ENCODE measurements at places on chromosomes 13 and 19.

DNA sequence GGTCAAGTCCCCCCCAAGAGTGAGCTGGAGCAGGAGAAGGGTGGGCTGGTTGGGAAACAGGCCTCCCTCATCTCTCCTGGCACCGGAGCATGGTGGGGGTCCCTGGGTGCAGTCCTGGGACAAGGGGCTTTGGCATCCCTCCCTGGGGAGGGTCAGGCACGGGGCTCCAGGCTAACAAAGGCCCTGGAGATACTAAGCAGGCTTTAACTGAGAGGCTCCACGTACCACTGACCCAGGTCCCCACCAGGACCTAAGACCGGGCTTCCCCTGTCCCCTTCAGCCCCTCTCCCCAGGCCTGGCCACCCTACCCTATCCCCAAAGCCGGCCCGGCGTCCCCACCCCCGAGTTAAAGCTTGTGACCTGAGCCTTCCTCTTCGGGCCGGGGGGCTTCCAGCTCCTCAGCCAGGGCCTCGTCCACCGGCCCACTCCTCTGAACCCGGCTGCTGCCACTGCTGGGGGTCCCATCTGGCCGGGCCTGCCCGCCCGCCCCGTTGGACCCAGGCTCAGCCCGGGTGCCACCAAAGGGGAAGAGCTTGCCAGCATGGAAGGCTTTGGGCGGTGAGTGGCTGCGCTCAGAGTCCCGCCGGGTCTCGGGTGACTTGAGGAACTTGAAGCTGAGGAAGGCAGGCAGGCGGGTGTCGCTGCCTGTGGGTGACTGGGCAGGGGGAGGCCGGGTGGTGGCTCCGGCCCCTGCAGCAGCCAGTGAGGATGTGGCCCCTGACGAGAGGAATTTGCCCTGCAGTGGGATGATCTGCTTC lies 10.1 kb downstream of the ANO8 start:
- DNase-seq = no peak

- DNase-seq = no peak
Measured at GRCh38 chr19:52099497-52100138, 4.1 kb upstream of the ZNF841 start.

DNA sequence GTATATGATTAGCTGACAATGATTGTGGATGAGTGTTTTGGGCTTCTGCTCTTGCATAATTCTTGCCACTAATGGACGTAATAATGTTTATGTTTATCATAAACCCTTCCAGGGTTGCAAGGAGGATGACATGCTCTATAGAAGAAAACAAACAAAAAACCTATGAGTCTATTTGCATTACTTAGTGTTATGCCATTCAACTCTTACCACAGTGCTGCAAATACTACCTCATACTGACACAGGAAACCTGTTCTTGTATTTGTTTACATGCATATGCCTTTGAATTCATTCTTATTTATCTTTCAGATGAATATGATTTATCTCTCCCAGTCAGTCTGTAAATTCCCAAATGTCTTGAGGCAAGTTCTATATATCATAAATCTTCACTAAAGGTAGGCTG lies 39.6 kb upstream of the FREM2 start:
- DNase-seq = no peak

- no peak for DNase-seq
Measured at GRCh38 chr19:44839276-44839675, 6.8 kb upstream of the NECTIN2 start.

DNA sequence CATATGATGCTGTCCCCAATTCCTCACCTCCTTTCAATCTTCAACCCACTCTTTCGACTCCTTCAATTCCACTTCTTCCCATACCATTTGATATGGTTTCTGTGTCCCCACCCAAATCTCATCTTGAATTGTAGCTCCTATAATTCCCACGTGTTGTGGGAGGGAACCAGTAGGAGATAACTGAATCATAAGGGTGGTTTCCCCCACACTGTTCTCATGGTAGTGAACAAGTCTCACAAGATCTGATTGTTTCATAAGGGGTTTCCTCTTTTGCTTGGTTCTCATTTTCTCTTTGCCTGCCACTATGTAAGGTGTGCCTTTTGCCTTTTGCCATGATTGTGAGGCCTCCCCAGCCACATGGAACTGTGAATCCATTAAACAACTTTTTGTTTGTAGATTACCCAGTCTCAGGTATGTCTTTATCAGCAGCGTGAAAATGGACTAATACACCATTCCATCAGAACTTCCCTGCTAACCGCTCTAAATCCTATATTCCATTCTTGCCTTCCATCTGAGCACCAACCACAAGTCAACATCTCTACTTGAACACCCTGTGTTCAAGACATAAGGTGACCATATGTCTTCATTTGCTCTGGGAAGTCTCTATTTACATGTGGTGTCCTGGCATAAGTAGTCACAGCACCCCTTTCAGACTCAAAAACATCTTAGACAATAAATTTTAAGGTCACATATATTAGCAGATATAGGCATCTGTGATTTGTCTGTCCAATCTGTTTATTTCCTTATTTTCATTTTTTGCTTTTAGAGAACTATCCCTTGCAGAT lies 122.9 kb downstream of the TSHZ3 start:
- no peak for DNase-seq

- DNase-seq = peak; percentile 33
Measured at GRCh38 chr19:41364524-41365391, 809 bp upstream of the B9D2 start.

DNA sequence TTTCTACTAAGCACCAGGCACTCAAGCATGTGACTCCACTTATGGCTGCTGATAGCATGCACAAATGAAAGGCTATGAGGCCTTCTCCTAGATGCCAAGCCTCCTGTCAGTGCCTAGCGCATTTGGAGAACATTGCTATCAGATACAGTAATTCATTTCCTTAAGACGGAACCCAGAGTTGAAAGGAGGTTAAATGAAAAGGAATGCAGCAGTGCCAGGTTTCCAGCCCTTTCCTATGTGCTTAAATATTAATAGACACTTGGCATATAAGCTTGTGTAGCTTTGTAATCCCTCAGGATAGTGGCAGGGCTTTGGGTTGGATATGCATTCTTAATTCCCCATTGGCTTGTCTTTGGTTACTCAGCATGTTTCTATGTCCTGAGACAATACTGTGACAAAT lies 140.1 kb upstream of the FRY start:
- no peak for DNase-seq

- no peak for DNase-seq
Measured at GRCh38 chr19:47094557-47095475, 18.8 kb downstream of the ZC3H4 start.

DNA sequence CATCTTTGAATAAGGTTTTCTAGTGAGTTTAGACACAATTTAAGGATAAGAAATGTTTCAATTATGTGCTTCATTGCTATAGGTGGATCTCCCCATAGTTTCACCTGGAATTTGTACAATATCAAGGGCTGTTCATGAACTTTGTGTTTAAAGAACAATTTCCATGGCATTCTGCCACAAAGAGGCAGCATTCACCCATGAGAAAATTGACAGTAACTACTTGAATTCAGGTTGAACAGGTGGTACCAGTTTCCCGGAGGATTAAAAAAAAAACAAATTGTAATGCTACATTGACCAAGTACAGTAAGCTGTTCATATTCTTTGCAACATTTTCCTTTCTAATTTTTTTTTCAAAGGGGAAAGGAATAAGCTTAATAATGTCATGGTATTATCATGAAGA lies 9.1 kb downstream of the SLITRK5 start:
- no peak for DNase-seq

DNA sequence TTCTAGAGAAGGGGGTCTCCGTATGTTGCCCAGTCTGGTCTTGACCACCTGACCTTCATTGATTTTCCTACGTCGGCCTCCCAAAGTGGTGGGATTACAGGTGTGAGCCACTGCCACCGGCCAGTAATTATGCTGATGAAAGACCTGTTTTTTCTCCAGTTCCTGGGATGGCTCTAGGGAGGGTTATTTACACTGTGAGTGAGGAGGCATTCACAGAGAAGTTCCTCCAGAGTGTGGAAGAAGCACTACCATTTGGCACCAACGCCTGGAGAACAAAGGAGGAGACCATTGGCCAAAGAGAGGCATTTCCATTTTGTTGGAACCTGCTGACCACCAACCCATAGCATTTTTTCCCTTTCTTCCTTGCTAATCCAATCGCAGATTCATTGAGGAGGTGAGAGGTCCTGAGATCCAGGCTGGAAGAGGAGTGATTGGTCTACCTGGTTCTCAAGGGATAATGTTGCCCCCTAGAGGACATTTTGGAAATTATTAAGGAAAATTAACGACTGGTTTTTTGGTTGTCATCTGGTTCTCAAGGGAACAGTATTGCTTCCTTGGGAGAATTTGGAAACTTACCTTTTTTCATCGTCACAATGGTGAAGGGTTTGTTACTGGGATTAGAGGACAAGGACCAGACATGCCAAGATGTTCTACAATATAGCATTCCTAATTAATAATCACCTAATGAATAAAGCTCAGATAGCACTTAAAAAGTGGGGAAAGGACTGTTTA lies 5.5 kb upstream of the SAE1 start:
- DNase-seq = no peak

- no peak for DNase-seq
Measured at GRCh38 chr13:24328145-24328544, 18.8 kb downstream of the C1QTNF9 start.

Measured in SIG-M5 (cell line).